ENCODE measurements at places on chromosomes 16 and 17. TPM values are rescaled to one million over a fixed set of nuclear protein-coding genes. Genes with fewer than 3 reads are reported as not detected.

Gene ABCC3
- total RNA-seq, result 5.4 TPM

Gene ZNF205
- total RNA-seq, result 13.6 TPM

Gene NOTUM
- under 0.01 TPM for total RNA-seq

Gene HIGD1B
- not detected for total RNA-seq

Gene DNAH9
- not detected for total RNA-seq

Gene CAVIN1
- 646 TPM for total RNA-seq

Gene ACOX1
- total RNA-seq, result 69.9 TPM

Gene CHRNE
- total RNA-seq, result 0.19 TPM

Gene CBFA2T3
- total RNA-seq, result 0.06 TPM

Gene C1QL1
- total RNA-seq, result 0.31 TPM

Gene KRTAP3-2
- not detected for total RNA-seq

Gene CBX8
- total RNA-seq, result 4.2 TPM

Gene RPRML
- total RNA-seq, result not detected

Gene KARS1
- 135 TPM for total RNA-seq

Gene PRCD
- total RNA-seq, result 1.1 TPM

Gene PAGR1
- 21.0 TPM for total RNA-seq

Gene FXR2
- total RNA-seq, result 45.9 TPM

Gene KCNG4
- under 0.01 TPM for total RNA-seq

Data from aortic smooth muscle cell (primary cell).